ENCODE measurements at places on chromosomes 4 and X. TPM values are rescaled to one million over a fixed set of nuclear protein-coding genes. Genes with fewer than 3 reads are reported as not detected.

The DMRTC1B gene
- not detected for total RNA-seq

The CNKSR2 gene
- total RNA-seq, result 0.80 TPM

The GRK4 gene
- 6.0 TPM for total RNA-seq

The CXCL6 gene
- total RNA-seq, result 0.45 TPM

The UGDH gene
- total RNA-seq, result 73.4 TPM

The MAGEE2 gene
- total RNA-seq, result not detected

The PRR32 gene
- total RNA-seq, result not detected

The ZNF718 gene
- total RNA-seq, result 3.6 TPM

The FAM149A gene
- 10.1 TPM for total RNA-seq

The AP1S2 gene
- total RNA-seq, result 29.0 TPM

The EVC2 gene
- 4.0 TPM for total RNA-seq

The P2RY8 gene
- total RNA-seq, result 2.5 TPM

The IL2RG gene
- 5.8 TPM for total RNA-seq

The GAGE12H gene
- total RNA-seq, result not detected

The GAGE2A gene
- not detected for total RNA-seq

The FGD1 gene
- total RNA-seq, result 5.0 TPM

The ZC4H2 gene
- total RNA-seq, result 7.5 TPM

The ARHGAP36 gene
- total RNA-seq, result not detected

The TEX13C gene
- not detected for total RNA-seq

The DRD5 gene
- total RNA-seq, result not detected

The ARL9 gene
- not detected for total RNA-seq

The PNMA3 gene
- 0.22 TPM for total RNA-seq

The TREX2 gene
- total RNA-seq, result 0.80 TPM

The IRS4 gene
- total RNA-seq, result not detected

The GSX2 gene
- not detected for total RNA-seq

The SPANXA1 gene
- not detected for total RNA-seq

The TCEAL6 gene
- total RNA-seq, result not detected

The TMEM35A gene
- total RNA-seq, result 0.19 TPM

The ERVMER34-1 gene
- total RNA-seq, result not detected

The UGT2A2 gene
- not detected for total RNA-seq

Data from mesenteric fat pad (tissue), 1 donor.